ENCODE measurements at places on chromosomes 2 and 18.

GRCh38 chr2:118858485-118859156 is 11.2 kb upstream of the EN1 start:
- DNase-seq = no peak

GRCh38 chr18:63974991-63975390 is 5.1 kb downstream of the SERPINB8 start:
- DNase-seq = peak; percentile 48

DNA sequence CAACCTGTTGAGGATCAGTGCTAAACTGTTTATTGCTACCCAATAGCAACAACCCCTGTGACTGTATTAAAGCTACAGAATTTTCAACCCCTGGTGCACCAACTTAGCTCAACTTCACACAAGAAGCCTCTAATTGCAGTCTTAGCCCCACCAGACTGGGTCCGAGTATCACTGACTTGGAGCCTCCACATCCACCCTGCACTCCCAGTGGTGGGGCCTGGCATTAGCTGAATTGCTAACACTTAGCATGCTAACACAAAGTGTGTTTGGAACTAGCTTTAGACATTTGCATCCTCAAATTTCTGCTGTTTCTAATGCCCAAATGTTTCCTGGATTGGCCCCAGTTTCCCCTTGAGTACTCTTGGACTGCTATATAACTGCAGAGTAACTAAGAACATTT is 298.6 kb downstream of the AGPS start:
- no peak for DNase-seq

DNA sequence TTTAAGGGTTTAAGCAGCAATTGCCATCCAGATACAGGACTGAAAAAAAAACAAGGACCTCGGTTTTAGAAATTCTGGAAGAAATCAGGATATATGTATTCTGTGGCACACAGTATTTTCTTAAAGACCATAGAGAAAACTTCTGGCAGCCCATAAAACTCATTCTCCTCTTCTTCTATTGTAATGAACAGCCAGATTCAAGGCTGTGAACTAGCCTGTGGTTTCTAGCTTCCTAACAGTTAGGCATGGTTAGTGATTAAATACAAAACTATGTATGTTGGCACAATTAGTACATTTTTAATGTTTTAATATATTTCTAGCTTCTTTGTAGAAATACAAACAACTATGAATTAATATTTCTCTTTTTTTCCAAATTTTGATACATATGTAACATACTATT is 555.7 kb downstream of the DSC3 start:
- DNase-seq = peak; percentile 51

GRCh38 chr2:234454433-234454832 is 42.4 kb downstream of the ARL4C start:
- no peak for DNase-seq

- peak; percentile 60 for DNase-seq
Observed at GRCh38 chr2:174699993-174700766, 64.1 kb downstream of the CHRNA1 start.

GRCh38 chr2:61354543-61355197 is 116.2 kb downstream of the USP34 start:
- no peak for DNase-seq

DNA sequence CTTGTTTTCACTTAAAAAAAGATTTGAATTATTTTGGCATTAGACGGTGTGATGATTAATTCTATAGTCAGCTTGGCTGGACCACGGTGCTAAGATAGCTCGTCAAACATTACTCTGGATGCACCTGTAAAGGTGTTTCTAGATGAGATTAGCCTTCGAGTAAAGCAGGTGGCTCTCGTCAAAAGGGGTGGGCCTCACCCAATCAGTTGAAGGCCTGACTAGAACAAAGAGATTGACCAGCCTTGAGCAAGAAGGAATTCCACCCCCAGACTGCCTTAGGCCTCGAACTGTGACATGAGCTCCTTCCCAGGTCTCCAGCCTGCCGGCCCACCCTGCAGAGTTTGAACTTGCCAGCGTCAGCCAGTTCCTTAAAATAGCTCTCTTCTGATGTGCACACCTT is 73.4 kb downstream of the TWIST2 start:
- DNase-seq = no peak

Data from fibroblast of skin of scalp (primary cell).